Esophagus squamous epithelium (tissue), 5 donors: ENCODE measurements at places on chromosomes 4 and X.

- DNase-seq, result no peak
Observed at GRCh38 chr4:182206266-182206665, 36.9 kb upstream of the TENM3 start.

DNA sequence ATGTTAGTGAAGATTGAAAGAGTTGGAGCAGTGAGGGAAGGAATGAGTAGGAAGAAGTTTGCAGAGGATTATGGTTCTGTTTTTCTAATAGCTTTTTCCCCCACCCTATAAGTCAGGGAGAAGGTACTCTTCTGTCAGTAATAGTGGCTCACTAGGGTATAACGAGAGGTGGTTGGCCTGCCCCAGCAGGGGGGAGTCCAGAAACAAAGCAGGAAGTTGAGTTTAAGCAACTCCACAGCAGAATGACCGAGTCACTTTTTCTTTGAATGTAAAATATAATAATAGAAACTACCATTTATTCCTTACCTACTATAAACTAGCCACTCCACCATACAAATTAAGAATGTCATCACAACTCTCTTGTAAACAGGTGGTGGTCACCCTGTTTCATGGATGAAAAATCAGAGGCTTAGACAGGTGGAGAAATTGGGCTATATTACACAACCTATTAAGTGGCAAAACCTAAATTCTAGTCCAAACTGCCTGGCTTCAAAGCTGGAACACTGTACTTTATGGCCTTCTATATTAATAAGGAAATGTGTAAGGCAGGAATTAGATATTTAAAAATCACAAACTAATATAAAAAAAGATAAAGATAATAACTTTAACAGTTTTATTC lies 21.9 kb downstream of the AP1AR start:
- no peak for DNase-seq

GRCh38 chr4:130568746-130569145 lies 1472.8 kb downstream of the C4orf33 start:
- DNase-seq, result no peak

DNA sequence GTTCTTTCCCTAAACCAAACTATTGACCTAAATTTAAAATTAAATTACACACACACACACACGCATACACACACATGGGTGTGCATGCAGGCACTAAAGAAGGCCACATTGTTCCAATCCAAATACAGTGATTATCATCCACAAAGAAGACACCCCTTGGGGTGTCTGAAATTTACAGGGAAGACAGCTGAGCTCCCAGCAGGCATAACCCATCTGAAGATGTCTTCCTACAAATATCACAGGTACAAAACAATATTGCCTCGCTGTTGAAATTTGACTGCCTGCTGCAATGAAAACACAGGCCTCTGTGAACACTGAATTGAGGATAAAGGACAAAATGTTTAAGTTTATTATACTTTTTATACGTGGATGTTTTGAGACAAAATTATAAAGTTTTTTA lies 50.2 kb upstream of the SLC7A11 start:
- DNase-seq, result no peak

DNA sequence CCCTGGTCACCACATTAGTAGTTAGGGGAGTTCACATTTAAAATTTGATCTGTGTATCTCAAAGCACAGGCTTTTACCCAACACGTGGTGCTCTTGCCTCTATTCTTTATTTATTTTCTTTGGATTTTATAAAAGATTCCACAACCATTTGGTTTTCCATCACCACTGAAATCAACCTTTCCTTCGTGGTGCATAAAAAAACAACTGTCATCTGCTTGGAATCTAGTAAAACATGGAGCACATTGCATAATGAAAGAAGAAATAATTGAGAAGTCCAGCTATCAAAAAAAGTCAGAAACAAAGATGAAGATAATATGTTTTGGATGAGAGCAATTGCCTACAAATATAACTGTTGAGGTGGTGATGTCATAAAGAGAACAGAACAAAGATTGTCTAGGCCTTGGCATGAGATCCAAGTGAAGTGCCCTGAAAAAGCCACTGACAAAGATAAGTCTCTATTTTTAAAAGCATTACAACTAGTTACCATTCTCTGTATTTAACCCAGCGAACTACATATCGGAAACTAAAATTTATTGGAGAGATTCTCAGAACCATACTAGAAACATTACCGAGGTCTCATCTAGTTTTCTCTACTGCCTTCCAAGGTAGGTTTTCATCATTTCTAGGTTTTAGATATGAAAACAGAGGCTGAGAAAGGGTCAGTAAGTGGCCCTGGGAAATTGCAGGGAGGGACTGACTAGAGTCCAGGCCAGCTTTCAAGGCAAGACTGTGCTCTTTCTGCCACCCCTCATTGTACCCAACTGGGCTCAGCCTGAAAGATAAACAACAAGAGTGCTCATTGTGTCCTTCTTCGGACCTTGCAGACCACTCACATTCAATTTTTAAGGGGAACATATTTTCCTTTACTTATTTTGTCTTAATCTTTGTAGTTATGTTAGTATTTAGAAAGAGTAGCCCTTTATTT lies 127.3 kb downstream of the MAD2L1 start:
- no peak for DNase-seq

DNA sequence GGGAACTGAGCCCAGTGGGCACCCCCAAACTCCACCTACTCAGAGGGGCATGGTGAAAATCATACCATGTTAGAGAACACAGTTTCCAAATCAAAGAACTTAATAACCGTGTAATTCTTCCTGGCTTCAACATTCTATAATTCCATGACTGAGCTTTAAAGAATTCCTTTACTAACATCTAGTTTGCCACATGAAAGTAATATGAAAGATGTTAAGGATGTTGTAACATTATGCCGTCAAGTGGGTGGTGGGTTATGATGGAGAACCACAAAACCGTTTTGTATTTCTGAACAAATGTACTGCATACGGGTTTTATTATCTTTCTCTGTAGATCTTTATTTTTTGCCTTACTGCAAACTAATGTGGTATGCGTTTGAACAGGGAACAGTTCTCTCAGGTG lies 549.0 kb upstream of the MAGEB2 start:
- no peak for DNase-seq

- DNase-seq, result no peak
Observed at GRCh38 chr4:1959104-1959384, 49.7 kb downstream of the NELFA start.

DNA sequence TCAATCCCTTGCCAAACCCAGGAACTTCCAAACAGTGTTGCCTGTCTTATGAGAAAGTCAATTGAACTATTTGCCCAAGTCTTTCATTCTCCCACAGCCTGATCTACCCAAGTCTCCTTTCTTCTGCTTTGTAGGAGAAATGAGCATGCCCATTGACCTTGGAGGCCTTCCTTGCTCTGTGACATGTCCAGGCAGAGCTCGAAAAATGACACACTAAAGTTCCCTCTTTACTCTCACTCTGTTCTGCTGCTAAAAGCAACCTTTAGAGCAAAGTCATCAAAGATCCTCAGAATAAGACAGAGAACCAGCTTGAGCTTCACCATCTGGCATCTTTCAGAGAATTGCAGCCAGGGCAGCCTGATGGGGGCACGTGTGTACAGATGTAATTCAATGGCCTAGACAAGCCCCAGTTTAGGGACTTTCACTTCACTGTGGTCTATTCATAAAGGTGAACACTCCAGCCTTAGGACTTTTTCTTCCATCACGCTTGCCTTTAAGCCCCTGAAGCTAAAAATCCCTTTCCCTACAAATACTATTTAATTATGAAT lies 136.4 kb downstream of the AMELX start:
- no peak for DNase-seq

- no peak for DNase-seq
Observed at GRCh38 chr4:87103691-87104187, 116.7 kb downstream of the KLHL8 start.

DNA sequence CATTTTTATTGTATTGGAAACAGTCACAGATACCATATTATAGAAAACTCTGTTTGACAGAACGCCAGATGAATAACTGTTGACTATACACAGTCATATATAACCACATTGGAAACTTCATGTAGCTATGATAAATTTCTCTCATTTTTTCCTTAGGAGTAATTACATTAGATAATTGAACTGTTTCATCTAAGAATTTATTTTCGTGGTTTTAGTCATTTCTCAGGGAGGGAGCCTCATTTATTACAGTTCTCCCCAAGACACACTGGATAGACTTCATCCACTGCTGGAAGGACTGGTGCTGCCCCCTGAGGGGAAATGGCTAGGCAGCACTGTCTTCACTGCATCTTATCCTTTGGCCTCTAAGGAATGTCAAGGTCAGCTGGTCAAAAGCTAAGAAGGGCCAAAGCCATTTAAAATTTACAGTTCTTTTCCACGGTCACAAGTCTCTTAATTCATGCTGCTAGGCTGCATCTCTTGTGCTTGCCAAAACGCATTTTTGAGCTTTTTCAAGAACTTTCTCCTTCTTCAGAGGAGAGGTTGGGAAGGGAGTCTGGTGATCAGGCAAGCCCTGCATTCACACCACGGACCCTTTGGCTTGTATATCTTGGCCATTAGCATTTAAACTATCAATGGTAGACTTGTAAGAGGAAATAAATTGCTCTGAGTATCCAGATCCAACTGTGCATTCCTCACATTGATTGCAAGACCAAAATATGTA lies 145.1 kb downstream of the CBR4 start:
- no peak for DNase-seq

GRCh38 chr4:82643994-82644733 lies 82.4 kb upstream of the TMEM150C start:
- no peak for DNase-seq

- DNase-seq, result no peak
Observed at GRCh38 chrX:109475174-109475891, 6.6 kb downstream of the GUCY2F start.

GRCh38 chr4:188266386-188266785 lies 127.1 kb downstream of the TRIML1 start:
- no peak for DNase-seq

DNA sequence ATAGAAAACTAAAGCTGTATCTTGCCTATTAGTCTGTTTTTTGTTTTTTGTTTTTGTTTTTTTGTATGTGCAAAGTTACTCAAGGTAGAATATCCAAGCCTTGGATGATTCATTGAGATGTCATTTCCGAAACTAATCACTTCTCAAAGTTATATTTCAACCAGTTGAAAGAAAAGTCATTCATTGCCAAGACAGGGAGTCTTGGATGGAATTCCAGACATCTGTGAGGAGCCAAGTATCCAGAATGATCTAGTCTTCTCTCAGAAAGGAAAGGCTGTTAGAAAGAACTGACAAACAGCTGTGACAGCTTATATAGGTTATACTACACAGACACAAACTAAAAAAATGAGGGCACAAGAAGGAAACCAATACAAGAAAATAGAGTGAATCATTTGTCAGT lies 141.1 kb upstream of the NDST3 start:
- DNase-seq, result no peak

DNA sequence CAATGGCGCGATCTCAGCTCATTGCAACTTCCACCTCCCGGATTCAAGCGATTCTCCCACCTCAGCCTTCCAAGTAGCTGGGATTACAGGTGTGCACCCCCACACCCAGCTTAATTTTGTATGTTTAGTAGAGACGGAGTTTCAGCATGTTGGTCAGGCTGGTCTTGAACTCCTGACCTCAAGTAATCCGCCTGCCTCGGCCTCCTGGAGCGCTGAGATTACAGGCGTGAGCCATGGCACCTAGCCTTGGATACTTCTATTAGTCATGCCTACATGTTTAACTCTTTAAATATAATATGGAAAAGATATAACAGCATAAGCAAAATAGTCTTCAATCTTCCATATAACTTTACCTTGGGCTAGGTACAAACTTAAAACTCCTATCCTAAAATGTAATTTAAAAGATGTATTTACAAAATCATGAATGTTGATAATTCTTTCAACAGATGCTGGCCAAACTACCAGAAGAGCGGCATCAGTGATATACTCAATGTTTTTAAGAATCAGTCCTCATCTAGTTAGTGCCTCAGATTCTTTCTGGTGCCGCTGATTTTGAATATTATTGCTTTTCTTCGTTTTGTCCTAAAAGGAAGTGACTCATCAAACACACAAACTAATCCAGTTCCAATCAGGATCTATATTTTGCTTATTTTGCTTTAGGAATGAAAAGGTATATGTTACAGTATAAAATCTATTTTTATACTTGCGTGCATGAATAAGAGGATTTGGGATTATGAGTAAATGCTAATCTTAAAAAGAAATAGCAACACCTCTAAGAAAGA lies 23.7 kb downstream of the FAM241A start:
- no peak for DNase-seq

DNA sequence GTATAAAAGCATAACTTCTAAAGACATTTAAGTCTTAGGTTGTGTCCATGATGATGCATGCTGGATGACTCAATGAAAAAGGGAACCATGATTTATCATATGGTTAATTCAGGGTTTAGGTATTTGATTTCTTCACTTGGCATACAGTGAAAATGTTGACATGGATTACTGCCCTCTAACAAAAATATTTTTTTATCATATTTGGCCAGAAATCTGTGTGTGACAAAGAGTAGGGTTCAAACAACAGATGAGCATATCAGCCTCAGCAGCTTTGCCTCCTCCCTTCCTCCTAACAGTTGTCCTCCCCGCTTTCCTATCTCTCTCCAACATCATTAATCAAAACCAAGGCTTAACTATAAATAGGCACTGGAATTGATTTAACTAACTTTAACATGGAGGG lies 46.3 kb downstream of the ARHGAP6 start:
- no peak for DNase-seq

DNA sequence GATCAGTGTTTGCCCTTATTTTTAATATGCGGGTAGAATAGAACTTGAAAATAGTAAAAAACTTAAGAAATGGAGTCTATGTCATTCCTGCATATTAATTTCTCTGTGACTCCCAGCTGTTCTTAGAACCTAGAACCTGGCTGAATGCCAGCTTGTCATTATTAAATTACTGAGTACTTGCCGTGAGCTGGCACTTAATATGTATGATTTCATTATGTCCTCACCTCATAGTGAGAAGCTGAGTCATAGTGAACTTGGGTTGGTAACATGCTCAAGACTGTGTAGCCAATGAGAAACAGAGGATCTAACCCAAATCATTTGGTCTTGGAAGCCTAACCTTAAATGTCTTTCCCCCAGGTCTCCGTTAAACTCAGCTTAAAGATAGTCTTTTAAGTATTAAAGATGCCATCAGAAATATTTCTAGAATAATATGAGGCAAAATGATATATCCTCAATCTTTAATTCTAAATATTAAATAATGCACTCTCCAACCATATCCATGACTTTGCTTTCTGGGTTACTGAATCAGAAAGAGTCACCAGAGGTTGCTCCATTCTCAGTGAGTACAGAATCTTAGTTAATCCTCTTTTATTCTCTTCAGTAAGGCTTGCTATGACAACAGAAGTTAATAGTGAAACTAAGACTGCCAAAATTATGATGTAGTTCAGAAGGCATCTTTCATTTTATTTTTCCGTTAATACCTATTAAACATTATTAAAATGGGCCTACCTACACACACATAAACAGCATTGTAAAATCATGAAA lies 58.6 kb upstream of the TLL1 start:
- DNase-seq, result no peak

- DNase-seq, result no peak
Observed at GRCh38 chrX:50099331-50099730, 101.5 kb downstream of the AKAP4 start.

DNA sequence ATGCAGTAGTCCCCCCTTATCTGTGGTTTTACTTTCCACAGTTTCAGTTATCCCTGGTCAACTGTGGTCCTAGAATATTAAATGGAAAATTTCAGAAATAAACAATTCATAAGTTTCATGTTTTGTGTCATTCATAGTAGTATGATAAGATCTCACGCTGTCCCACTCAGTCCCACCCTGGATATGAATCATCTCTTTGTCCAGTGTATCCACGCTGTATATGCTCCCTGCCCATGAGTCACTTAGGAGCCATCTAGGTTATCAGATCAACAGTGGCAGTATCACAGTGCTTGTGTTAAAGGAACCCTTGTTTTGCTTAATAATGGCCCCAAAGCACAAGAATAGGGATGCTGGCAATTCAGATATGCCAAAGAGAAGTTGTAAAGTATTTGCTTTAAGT lies 16.2 kb upstream of the SYTL4 start:
- no peak for DNase-seq

GRCh38 chr4:141636771-141637460 lies 533 bp downstream of the IL15 start:
- no peak for DNase-seq
